ENCODE measurements at places on chromosomes 12 and 14. TPM values are rescaled to one million over a fixed set of nuclear protein-coding genes. Genes with fewer than 3 reads are reported as not detected.

The RAD9B gene
- total RNA-seq = 1.3 TPM

The DIO3 gene
- not detected for total RNA-seq

The B4GALNT3 gene
- total RNA-seq = under 0.01 TPM

The C12orf56 gene
- 0.86 TPM for total RNA-seq

The DLK1 gene
- not detected for total RNA-seq

The KRT81 gene
- total RNA-seq = not detected

The GPR135 gene
- 6.5 TPM for total RNA-seq

The PARP11 gene
- 6.5 TPM for total RNA-seq

The A2M gene
- total RNA-seq = 20.9 TPM

The P2RX7 gene
- 0.64 TPM for total RNA-seq

The RTN1 gene
- total RNA-seq = 0.43 TPM

The KLRC2 gene
- not detected for total RNA-seq

The MARS1 gene
- 158 TPM for total RNA-seq

The SLC22A17 gene
- total RNA-seq = 14.8 TPM

The ZBTB39 gene
- 4.8 TPM for total RNA-seq

- DNase-seq = peak; percentile 65
Observed at GRCh38 chr12:106766393-106766826, 8.1 kb upstream of the RIC8B start.

DNA sequence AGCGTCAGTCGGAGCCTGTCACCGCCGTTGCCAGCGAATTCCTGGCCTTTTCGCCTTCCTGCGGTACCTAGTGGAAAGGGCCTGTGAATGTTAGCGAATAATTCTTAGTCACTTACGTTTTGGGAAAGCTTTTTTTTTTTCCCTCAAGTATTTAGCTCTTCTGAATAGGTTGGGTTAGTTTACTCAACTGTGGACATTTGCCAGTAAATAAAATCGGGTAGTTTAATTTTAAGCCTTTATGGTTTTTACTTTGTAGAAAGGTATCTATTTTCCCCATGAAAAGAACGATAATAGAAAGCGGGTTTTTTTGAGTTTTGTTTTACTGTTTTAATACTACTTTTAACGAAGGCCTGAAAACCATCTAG is 1.7 kb downstream of the YY1 start:
- DNase-seq = no peak

DNA sequence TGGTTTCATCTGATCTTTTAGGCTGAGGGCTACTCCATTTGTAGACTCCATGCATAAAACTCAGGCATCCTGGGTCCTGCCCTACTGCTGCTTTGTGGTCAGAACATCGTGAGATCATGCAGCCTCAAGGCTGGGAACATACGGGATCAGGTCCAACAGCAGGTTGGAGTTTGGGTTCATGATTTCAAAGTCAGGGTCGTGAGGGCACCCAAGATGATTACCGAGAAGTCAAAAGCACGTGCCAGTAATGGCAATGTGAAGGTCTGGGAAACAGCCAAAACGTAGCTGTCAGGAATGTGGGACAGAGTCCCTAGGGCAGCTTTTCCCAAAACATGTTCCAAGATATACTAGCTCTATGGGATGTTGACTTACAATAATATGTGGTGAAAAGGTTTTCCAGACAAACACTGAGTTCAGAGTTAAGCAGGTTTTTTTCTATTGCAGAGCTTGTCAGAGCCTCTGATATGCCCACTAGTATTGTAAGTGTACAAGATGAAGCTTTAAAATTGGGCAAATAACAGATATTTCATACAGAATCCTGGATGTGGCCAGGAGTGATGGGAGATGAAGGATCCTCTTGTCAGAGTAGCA is 130.3 kb upstream of the DNM1L start:
- DNase-seq = peak; percentile 82

GRCh38 chr12:76942267-76942666 is 63.4 kb upstream of the CSRP2 start:
- peak; percentile 60 for DNase-seq

DNA sequence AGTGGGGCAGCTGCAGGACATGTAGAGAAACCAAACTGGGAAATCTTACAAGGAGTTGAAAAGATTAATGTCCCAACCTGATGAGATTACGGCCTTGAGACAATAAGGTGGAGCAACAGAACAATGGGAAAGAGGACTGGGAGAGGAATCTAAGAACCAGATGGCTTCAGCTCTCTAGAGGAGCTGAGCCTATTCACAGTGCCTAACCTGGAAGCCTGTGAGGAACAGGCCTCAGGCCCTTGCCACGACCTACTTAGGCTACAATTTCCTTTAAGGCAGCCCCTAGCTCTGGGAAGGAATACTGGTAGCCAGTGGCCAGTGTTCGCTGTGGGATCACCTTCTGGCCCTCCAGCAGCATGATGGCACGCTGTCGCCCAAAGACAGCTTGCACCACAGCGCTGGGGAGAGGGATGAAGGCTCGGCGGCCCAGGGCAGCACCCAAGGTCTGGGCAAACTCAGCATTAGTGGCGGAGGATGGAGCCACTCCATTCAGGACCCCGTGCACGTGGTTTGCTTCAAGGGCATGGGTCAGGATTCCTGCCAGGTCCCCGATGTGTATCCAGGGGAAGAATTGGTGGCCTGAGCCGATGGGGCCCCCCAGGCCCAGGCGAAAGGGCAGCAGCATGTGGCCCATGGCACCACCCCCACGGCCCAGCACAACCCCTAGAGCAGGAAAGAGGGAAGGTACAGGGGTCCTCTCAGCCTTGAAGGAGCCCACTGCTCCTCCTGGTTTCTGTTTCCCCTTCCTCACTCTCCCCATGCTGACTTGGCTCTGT is 2.6 kb downstream of the SDR39U1 start:
- no peak for DNase-seq

- peak; percentile 73 for DNase-seq
Observed at GRCh38 chr14:52073251-52073650, 4.4 kb upstream of the NID2 start.

DNA sequence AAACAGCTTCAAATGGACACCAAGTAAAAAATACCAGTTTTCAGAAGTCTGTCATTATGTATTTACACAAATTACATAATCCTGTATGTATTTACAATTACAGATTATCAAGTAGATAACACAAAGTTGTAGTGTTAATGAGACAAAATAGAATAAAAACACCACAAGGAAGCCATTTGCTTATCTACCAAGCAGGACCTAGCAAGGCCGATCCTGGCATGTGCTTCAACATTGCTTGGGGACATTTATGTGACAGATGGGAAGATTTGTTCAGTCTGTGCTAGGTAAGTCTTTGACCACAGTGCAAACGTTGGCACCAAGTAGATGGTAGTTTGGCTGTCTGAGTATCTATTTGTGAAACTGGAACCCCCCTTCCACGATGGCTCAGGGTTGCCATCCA is 35.8 kb downstream of the BCAT1 start:
- no peak for DNase-seq

DNA sequence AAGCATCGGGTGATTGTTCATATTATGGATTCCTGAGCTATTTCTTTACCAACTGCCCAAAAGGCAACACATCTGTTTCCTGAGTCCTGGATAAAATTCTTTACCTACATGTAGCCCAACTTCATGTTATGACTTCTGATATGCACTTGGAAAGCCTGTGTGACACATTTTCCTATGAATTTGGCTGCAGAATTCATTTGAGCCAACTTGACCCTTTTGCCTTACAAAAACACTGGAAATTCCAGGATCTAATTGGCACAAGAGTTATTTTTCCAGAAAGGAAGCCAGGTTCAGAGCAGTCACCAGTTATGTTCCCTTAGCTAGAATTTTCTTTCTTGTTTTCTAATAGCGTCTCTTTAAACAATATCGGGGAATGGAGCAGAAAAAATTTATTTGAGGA is 202.5 kb upstream of the LRIG3 start:
- DNase-seq = no peak

GRCh38 chr12:121784460-121784859 is 9.0 kb downstream of the RHOF start:
- peak; percentile 73 for DNase-seq

- no peak for DNase-seq
Observed at GRCh38 chr12:120851444-120851843, 52.7 kb downstream of the SPPL3 start.

- DNase-seq = no peak
Observed at GRCh38 chr12:130204541-130204953, 42.3 kb downstream of the FZD10 start.

DNA sequence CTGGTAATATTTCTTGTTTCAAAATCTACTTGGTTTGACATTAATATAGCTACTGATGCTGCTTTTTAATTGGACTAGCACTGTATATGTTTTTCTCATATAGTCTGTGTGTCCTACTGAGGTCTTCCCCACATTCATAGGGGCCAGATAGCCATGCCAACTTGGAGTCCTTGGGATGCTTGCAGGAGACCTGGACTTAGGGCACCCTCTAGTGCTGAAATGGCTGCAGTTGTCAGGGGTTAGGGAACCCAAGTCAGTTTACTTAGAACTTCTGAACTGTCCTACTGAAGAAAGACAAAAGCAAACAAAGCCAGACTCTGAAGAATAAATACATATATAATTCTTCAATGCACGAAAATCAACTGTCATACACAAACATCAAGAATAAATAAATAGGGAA is 279.9 kb upstream of the SYT1 start:
- DNase-seq = peak; percentile 14

DNA sequence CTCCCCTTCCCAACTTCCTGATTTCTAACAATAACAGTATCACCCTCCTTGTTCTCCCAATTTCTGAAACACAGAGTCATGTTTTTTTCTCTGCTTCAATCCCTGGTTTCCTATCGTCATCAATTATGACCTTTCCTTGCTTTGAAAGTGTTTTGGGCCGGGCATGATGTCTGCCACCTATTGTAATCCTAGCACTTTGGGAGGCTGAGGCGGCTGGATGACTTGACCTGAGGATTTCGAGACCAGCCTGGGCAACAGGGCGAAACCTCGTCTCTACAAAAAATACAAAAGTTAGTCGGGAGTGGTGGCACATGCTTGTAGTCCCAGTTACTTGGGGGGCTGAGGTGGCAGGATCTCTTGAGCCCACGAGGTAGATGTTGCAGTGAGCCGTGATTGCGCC is 12.6 kb upstream of the GPR162 start:
- no peak for DNase-seq

- no peak for DNase-seq
Observed at GRCh38 chr12:49109641-49110463, 795 bp downstream of the LMBR1L start.

DNA sequence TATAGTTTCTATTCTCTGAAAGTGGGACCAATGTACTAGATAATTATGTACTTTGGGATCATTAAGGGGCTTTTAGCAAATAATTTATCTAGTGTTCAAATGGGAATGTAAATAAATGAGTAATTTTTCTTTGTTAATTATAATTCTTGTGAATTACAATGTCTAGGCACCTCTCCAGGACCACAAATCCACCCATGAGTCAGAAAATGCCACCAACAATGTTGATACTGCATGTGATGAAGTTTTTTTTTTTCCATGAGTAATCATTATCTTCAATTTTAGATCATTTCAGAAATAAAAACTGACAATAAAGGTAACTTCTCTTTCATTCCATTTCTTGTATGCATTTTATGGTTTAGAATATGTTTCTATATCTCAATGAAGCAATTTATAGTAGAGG is 470.3 kb downstream of the VRK1 start:
- DNase-seq = no peak

- DNase-seq = no peak
Observed at GRCh38 chr14:60348211-60348610, 99.2 kb downstream of the PPM1A start.

- no peak for DNase-seq
Observed at GRCh38 chr12:103805655-103806360, 35.2 kb downstream of the NT5DC3 start.

DNA sequence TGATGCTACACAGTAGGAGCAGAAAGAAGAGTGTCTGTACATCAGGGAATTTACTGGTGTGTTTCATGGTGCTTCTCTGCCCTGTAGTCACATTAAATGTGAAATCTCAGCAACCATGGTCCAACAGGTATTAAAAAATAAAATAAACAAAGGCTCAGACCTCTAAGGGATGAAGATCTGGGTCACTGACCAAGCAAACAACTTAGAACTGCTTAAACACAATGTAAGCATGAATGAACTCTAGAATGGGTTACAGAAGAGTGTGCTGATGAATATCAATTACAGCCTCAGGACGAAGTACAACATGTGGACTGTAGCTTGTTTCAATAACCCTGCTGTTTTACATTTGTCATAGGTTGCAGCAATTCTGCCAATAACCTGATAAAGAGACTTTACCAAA is 47.4 kb downstream of the SLC35F4 start:
- DNase-seq = no peak

- DNase-seq = peak; percentile 34
Observed at GRCh38 chr14:64515053-64515452, 10.5 kb downstream of the ZBTB1 start.

GRCh38 chr12:47449797-47450196 is 256.0 kb downstream of the RPAP3 start:
- DNase-seq = no peak

GRCh38 chr12:104049903-104050356 is at the start of gene GLT8D2:
TSS of gene GLT8D2 (minus strand) at chr12:104050187. CDS start at chr12:104019648, 30,539 bp downstream.
- peak; percentile 92 for DNase-seq

- no peak for DNase-seq
Observed at GRCh38 chr12:87728931-87729593, 300.1 kb downstream of the C12orf50 start.

DNA sequence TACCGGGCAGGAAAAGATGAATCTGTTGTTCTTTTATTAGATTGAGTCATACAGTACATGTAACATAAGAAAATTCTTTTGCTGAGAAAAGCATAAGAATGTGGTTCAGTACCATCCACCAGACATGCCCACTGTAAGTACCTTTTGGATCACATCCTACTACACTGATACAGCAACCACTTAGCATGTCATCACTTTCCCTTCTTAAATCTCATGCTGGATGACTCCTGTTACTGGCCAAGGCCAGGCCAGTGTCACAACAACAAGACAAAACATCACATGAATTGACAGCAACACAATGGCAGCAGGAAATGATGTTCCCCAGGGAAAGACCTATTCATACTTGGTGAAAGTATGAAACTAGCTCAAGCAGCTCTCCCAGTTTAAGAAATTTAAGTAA is 46.4 kb downstream of the STXBP6 start:
- DNase-seq = peak; percentile 38

DNA sequence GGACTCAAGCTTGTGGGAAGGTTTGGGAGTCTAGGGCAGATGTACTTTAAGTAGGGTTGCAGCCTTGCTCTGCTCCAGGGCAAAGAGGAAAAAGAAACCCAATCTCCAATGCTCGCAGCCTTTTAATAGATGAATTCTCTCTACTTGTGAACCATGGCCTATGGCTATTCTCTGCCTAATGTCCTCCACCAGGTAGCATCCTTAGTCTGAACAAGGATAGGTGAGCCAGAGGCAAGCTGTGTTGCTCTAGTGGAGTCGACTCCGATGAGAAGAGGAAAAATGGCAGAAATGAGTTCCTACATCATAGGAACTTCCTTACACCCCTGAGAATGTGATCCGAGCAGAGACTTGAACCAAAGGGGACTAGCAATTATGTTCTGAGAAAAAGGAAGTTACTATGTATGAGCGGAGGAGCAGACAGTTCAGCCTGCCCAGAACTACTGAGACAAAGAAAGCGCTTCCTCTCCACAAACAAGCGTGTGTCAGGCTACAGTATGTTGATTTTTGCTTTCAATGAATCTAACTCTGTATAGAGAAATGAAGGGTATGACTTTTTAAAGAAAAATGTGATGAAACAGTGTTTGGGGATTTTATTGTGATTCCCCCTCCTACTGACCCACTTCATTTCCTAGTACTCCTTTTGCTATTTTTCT is 153.6 kb upstream of the ARID2 start:
- no peak for DNase-seq

- DNase-seq = no peak
Observed at GRCh38 chr12:123573870-123574269, 10.5 kb upstream of the TMED2 start.
